ENCODE measurements at places on chromosomes 1 and 21. TPM values are rescaled to one million over a fixed set of nuclear protein-coding genes. Genes with fewer than 3 reads are reported as not detected.

Gene GIPC2
- total RNA-seq = 0.18 TPM

Gene APCS
- total RNA-seq = not detected

Gene USH2A
- not detected for total RNA-seq

Gene PDZK1
- total RNA-seq = not detected

Gene PTPN22
- not detected for total RNA-seq

Gene FOXD2
- 0.18 TPM for total RNA-seq

Gene DTL
- total RNA-seq = 2.6 TPM

Gene UBXN11
- total RNA-seq = 3.6 TPM

Gene HJV
- not detected for total RNA-seq

Gene LORICRIN
- not detected for total RNA-seq

Gene S100A3
- total RNA-seq = 9.0 TPM

Gene CA6
- total RNA-seq = not detected

Gene SLC25A34
- total RNA-seq = 0.54 TPM

Gene PPIAL4G
- total RNA-seq = not detected

Gene GPR3
- 0.32 TPM for total RNA-seq

Gene TFF2
- not detected for total RNA-seq

Gene CD34
- total RNA-seq = 18.3 TPM

Gene SYT6
- not detected for total RNA-seq

Gene MAP10
- 1.3 TPM for total RNA-seq

Gene ANGPTL1
- total RNA-seq = 26.6 TPM

Gene COL24A1
- total RNA-seq = 0.36 TPM

Gene CD84
- total RNA-seq = not detected

Gene FMO4
- total RNA-seq = 13.2 TPM

Gene TSHB
- total RNA-seq = not detected

Gene OR2T11
- not detected for total RNA-seq

Gene FMOD
- 39.9 TPM for total RNA-seq

Gene MX2
- 7.0 TPM for total RNA-seq

Gene ANGPTL3
- not detected for total RNA-seq

Gene PDZK1IP1
- total RNA-seq = 4.4 TPM

Gene RHCE
- 1.1 TPM for total RNA-seq

Gene KRTAP7-1
- not detected for total RNA-seq

Gene WNT3A
- not detected for total RNA-seq

Gene LCK
- not detected for total RNA-seq
